ENCODE measurements at places on chromosomes 5 and 9.

DNA sequence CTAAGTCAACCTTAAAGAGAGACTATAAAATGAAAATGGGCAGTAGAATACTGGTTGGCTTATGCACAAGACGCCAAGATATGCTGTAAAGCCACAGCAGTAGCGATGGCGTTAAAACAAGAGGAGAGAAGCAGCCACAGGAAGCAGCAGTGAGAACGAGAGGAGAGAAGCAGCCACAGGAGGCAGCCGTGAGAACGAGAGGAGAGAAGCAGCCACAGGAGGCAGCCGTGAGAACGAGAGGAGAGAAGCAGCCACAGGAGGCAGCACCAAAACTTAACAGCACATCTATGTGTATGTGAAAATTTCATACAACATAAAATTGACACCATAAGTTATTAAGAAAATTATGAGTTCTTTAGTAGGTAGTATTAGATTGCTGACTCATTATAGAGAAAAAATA lies 2318.6 kb upstream of the ACO1 start:
- DNase-seq, result no peak

DNA sequence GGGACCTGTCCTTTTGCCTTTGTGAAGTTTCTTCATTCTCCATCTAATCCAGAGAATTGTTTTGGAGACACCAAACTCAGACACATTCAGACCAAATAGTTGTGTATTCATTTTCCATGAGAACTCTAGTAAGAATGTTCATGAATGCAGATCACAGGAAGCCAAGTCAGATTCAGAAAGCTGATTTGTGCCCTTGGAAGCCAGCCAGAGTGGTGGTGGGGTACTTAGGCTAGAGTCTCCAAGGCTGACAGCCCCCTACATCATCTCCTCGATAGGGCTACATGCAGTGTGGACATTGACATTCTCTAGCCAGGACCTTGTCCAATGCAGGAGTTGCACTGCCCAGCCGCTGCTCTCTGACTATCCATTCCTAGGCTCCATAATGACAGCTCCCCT lies 137.6 kb downstream of the UGCG start:
- no peak for DNase-seq

DNA sequence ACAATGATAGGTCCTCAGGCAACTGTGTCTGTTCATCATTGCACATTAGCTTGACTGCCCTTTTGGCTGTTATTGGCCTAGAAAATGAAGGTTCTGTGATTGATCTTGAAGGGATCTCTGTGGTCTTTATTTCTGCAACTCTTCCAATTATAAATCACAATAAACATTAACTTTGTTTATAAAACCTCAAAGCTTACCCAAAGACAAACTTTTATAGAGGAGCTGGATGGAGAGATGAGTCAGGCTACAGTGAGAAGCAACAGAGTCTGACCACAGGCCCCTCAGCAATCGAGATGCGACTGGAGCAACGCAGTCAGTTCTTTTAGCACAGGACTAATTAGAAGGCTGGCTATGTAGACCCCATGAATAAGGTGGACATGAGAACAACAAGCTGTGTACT lies 5.3 kb downstream of the MACROH2A1 start:
- no peak for DNase-seq

GRCh38 chr5:137612576-137612975 lies 113.5 kb upstream of the SPOCK1 start:
- DNase-seq, result no peak

DNA sequence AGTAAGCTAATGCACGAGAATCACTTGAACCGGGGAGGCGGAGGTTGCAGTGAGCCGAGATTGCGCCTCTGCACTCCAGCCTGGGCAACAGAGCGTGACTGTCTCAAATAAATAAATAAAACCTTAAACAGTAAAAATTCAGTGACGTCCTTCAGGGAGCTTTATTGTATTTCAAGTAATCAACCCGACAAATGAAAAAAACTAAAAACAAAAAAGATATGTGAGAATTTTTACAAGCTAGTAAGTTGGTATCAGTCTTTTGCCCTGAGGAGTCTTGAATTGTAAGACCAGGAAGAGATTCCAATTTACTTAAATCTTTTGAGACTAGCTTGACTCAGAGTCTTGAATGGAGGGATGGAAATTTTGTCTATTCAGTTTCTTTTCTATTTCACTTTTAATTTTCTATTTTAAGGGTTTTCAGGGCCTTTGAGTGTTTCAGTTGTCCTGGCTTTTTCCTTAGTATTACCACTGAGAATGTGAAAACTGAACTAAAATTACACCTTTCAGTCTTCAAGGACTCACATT lies 126.0 kb upstream of the DHFR start:
- DNase-seq, result no peak

- DNase-seq, result no peak
Observed at GRCh38 chr5:53713978-53714666, 153.7 kb downstream of the NDUFS4 start.

GRCh38 chr9:4691795-4692194 lies 12.4 kb downstream of the CDC37L1 start:
- DNase-seq, result peak; percentile 33

- DNase-seq, result no peak
Observed at GRCh38 chr5:124780011-124780410, 33.6 kb upstream of the ZNF608 start.

GRCh38 chr5:28575368-28575767 lies 1537.0 kb upstream of the CDH9 start:
- no peak for DNase-seq

- no peak for DNase-seq
Observed at GRCh38 chr5:5351288-5351979, 71.0 kb upstream of the ICE1 start.

GRCh38 chr9:13731637-13732036 lies 452.1 kb upstream of the MPDZ start:
- DNase-seq, result no peak
